ENCODE measurements at places on chromosomes 7 and 10.

GRCh38 chr10:8810677-8811076 is 756.2 kb downstream of the GATA3 start:
- DNase-seq, result no peak

DNA sequence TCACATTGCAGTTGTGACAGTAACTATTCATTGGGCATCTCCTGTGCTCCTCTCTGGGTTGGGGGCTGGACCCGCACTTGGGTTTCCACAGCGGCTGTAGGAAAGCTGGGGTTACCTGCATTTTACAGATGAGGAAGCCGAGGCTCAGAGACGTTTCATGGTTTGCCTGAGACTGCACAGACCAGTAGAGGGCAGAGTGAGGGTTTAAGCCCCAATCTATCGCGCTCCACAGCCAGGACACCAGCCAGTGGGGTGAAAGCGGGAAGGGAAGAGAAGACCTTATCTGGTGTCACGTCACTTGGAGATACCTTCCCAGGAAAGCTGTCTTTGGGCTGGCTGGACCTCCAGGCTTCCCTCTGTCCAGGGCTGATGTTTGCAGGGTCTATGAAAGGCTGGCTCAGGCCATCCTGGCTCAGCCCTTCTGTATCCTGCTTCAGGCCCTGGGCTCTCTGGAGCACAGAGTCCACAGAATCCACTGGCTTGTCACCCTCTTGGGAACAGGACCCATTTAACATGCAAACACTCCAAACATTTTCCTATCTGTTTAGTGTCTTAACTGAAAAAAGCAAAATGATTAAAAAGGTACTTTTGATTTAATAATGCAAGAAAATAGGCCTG is 167.7 kb downstream of the EMX2 start:
- DNase-seq, result no peak

GRCh38 chr7:106552645-106553445 is 108.1 kb downstream of the CCDC71L start:
- no peak for DNase-seq

DNA sequence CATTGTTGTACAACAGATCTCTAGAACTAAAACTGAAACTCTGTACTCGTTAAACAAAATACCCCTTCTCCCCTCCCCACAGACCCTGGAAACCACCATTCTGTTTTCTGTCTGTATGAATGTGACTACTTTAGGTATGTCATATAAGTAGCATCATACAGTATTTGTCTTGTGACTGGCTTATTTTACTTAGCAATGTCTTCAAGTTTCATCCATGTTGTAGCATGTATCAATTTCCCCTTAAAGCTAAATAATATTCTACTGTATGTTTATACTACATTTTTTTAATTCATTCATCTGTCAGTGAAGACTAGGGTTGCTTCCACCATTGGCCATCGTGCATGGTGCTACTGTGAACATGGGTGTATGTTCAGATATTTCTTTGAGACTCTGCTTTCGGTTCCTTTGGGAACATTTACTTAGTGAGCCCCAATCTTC is 71.2 kb upstream of the RPA3 start:
- DNase-seq, result no peak

DNA sequence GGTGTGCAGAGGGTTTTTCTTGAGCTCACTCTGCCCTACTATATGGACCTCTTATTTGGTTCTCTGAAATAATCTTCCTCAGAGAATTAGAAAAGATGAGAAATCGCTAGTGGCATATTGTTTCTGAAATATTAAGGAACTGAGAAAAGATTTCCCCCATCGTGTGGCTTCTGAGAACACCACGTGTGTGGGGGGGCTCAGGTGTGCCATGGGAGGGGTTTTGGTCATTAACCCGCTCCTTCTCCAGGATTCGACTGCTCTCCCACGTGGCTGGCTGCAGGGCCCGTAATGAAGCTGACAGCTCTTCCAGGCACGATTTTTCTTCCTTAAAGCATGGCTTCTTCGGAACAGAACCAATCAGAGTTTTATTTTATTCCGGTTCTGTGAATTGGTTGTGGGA is 67.7 kb downstream of the XRCC2 start:
- DNase-seq, result no peak

All from MG63 (cell line).